ENCODE measurements at places on chromosomes 6 and 20.

GRCh38 chr6:7781240-7781639, 55.3 kb downstream of the BMP6 start:
- DNase-seq = no peak

DNA sequence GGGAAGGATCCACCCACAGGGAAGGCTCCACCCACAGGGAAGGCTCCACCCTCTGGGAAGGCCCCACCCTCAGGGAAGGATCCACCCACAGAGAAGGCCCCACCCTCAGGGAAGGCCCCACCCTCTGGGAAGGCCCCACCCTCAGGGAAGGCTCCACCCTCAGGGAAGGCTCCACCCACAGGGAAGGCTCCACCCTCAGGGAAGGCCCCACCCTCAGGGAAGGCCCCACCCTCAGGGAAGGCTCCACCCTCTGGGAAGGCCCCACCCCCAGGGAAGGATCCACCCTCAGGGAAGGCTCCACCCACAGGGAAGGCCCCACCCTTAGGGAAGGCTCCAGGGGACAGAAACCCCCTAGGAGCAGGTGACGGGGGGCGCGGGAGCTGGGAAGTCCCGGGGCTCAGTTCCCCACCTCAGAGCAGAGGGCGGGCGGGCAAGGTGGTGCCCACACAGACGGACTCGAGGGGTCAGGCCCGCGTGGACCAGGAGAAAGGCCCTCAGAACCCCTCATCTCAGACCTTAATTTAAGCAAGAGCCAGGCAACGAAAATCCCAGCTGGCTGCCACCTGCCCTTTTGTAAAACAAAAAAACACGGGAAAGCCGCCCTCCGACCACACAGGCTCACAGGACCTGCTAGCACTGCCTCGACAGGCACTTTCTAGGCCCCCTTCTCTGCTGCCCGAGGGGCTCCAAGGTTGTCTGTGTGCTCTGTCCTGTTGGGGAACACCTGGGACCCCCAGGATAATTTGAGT, 39.7 kb downstream of the KCNQ2 start:
- DNase-seq = peak; percentile 42

GRCh38 chr6:127956260-127956888, 55.5 kb upstream of the THEMIS start:
- no peak for DNase-seq

DNA sequence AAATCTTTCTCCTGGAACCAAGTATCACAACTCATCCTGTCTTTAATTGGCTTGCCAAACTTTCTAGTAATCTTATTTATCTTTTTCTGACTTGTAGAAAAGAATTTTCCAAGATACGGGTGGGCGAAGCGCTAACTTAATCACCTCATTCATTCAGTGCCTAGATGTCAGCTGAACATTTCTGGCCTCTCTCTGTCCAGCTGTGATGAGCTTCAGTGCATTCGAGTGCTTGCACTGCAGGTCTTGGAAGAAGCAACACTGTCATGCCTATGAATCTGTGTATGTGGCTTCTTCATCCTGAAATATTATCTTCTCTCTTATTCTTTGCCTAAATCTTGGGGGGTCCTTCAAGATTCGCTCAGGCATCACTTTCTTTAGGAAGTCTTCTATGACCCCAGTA, 16.3 kb upstream of the ENPP1 start:
- no peak for DNase-seq

DNA sequence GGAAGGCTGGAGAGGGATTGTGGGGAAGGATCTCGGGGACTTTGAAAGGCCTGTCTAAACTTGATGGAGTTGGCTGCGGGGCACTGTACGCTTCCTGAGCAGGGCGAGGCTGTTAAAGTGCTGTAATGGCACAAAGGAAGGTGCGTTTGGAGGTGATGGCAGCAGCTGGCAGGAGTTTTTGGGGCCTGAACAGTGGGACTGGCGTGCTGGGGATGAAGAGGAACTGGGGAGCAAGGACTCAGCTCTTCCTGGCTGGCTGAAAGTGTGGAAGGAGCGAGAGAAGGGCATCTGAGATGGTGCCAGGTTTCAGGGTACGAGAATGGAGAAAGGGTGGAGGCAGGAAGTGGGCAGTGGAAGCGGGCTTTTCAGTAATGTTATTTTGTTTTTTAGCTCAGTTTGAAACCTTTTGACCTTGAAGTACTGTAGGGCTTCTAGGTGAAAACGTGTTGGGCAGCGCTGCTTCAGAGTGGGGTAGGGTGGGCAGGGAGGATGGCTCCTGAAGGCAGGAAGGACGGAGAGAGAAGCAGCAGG, 8.0 kb downstream of the TMEM181 start:
- DNase-seq = no peak

GRCh38 chr20:51017251-51017650, 5.7 kb downstream of the KCNG1 start:
- DNase-seq = no peak

DNA sequence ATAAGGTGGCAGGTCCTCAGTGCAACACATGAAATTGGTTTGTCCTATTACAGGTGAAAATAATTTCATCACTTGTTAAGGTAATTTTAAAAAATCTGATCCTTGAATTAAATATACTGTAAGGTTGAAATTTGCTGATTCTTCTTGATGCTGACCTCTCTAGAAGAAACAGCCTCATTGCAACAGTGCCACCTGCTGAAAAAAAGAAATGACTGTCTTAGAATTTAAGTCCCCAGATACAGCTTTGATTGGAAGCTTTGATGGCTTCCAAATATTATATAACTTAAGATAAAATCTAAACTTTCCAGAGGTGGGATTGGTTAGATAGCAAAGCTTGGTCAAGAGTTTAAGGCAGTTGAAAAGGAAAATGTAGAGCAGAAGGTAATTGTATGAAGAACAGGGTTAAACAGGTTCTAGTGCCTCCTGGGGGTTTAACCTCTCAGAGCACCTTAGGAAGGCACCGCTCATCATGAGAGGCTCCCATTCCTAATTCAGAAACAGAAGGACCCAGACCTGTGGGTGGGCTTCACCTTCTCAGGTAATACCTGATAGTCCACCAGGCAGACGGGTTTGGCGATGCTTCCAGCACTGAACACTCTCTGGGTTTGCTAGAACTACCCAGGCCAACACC, 401.0 kb downstream of the PAX1 start:
- DNase-seq = peak; percentile 54

- DNase-seq = peak; percentile 54
These were observed 37.5 kb upstream of the KLHL31 start for GRCh38 chr6:53703047-53703446.

DNA sequence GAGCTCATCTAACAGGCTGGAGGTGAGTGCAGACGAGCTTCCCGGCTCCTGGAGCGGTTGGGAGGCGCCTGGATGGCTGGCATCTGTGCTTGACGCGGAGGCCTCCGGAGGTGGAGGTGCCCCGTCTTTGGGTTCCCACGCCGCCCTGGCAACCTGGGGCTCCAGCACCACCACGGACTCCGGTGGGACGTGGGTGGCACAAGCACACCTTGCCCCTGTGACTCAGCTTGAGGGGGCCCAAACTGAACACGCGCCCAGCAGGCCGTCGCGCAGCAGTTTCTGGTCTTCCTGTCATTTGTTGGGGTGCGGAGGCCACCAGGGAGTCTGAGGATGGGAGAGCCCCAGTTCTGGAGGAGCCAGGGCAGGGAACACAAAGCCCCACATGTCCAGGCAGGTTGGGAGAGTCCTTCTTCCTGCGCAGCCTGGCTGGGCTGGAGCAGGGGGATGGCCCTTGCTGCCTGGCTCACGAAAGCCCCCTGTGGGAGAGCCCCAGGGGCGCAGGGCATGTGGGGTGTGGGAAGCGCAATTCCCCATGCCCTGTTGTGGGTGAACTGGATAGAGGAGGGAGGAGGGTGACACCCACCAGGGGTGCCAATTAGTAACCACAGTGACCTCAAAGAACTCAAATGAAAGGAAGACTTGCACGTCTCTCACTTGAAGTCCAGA, 1378.6 kb upstream of the DEFB115 start:
- DNase-seq = no peak

- DNase-seq = no peak
These were observed 73.6 kb upstream of the RNF146 start for GRCh38 chr6:127192911-127193541.

DNA sequence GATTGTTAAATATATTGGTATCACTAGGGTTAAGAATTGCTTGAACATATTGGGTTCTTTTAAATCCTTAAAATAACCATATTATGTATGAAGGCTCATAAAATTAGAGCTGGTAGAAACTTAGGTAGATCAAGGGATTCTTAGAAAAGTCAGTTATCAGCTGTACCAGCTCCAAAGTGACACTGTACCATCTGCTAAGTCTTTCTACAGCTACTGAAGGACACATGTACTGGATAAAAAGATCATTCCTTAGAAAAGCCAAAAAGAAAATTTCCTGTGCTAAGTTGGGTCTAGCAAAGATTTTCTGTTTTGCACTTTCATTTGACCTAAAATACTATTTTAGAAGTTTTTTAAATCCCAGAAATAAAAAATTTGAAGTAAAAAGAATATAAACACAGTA, 130.4 kb downstream of the CD164 start:
- DNase-seq = no peak

DNA sequence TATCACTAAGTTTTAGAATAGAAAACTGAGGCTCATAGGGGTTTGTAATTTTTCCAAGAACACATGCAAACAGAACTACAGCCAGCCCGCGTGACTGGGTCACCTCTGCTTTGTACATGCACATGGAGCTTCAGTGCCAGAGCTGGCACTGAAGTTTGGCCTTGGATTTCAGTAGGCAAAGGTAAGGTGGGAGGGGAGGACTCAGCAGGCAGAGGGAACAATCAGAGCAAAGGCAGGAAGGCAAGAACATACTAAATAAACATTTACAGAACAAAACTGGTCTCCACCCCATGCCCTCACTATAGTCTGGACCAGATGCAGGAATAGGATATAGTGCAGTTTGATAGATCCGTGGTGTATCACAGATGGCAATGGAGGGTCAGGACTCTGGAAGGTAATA, 13.6 kb upstream of the ABRACL start:
- no peak for DNase-seq

DNA sequence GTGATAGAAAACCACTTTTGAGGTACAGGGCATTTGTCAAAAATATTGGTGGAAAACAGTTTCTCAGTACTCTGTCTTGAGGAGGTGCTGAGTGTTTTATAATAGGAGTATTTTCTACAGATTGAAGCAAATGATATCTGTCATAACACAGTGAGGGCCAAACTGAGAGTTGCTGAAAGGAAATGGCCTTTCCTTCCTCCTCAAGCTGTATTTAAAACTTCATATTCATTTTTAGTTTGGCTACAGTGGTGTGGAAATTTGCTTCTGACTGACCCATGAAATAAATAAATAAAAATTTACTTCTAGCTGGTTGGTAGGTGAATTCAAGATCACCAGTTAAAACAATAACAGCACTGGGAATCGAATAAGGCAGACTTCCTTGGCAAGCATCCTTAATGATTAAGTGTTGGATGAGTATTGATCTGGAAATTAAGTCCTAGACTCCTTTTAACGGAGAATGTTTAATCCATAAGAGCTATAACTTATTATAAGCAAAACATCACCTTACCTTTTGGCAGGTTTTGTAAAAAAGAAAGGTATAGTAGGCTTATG, 828.6 kb upstream of the CITED2 start:
- DNase-seq = no peak

DNA sequence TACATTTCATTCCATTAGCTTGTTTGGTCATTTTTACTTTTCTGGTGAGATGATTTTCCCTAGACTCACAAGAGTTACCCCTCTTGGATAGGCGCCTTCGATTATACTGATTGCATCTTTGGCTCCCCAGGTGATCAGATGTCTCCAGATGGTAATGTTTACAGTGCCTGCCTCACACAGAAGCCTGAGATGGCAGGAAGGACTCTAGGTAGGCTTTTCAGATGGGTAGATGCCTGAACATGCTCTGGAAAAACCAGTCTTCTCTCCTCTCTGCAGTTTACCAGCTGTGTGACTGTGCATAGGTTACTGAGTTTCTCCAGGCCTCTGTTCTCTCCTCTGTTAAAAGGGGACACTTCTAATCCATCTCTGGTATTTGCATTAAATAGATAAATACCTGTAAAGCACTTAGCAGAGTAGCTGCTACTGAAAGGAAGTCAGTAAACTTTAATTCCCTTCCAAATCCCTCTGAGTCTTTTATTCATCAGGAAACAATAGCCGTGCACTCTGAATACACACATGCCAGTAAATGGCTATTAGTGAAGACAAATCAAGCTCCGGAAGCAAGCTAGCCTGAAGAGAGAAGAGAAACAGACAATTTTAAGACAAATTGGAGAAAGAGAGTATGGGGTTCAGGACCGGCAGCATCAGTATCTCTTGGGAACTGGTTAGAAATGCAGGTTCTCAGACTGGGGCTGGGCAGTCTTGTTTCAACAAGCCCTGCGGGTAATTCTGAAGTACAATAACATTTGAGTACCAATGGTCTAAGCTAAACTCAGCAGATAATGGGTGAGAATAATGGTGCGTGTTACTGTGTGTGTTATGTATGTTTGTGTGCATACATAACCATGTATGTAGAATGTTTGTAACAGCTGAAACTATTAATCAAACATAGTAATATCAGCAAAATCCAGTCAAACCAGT, 139.4 kb downstream of the UST start:
- DNase-seq = no peak

DNA sequence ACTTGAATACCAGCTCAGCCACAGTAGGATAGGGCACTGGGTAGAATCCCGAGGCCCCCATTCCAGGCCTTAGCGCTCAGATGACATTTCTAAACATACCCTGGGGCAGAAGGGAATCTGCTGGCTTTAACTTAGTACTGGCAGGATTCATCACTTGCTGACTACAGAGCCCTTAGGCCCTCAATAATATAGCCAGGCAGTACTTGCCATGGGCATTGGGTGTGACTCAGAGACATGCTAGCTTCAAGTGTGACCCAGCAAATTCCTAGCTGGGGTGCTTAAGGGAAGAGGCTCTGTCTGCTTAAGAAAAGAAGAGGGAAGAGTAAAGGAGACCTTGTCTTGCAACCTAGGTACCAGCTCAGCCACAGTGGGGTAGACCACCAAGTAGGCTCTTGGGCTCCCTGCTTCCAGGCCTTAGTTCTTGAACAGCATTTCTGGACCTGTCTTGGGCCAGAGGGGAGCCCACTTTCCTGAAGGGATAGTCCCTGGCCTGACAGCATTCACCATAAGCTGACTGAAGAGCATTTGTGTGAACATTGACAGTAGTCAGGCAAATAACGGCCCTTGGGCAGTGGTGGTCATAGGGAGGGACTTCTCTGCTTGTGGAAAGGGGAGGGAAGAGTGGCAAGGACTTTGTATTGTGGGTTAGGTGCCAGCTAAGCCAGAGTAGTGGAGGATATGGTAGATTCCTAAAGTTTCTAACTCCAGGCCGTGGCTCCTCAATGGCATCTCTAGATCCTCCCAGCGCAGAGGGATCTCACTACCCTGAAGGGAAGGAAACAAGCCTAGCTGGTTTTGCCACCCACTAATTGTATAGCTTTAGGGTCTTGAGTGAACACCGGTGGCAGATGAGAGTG, 48.5 kb upstream of the HACE1 start:
- no peak for DNase-seq

- no peak for DNase-seq
These were observed 101.3 kb downstream of the SASH1 start for GRCh38 chr6:148443798-148444560.

DNA sequence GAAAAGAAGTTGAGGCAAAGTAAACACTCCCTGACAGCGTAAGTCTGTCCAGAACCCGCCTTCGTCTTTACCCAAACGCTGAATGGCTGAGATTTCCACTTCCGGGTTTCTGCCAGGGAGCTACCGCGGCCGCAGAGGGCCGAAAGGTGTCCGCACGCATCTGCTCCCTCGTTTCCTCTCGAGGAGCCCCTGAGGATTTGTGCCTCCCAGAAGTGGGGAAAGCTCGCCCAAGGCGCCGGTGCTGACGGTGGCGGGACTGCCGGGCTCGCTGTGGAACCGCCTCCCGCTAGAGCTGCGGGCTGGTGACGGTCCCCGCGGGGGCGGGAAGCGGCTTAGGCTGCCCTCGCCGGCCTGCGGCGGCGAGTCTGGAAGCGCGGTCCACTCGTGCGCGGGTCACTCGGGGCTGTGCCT, 1760.2 kb upstream of the DEFB115 start:
- DNase-seq = peak; percentile 94

- no peak for DNase-seq
These were observed 35.7 kb downstream of the CITED2 start for GRCh38 chr6:139338795-139339194.
